ENCODE measurements at places on chromosomes 5 and 9.

GRCh38 chr5:14486996-14487896 lies 94.3 kb upstream of the OTULINL start:
- no peak for DNase-seq

DNA sequence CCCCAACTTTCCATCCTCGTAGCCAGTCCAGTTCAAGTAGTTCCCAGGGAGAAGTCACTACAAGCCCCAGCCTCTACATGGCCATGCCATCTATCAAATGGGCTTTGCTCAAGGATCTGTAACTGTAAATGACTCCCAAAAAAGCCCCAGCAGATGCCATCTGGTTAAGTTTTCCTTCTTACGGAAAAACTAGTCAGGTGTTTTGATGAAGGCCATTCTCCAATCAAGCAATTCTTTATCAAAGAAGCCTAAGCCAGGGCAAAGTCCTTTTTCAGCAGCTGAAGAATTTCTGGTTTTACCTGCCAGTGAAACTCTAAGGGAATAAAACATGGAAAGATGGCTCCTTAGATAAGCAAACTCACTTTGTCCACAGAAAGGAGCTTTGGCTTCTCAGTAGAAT lies 21.9 kb upstream of the ZNF622 start:
- DNase-seq = no peak

DNA sequence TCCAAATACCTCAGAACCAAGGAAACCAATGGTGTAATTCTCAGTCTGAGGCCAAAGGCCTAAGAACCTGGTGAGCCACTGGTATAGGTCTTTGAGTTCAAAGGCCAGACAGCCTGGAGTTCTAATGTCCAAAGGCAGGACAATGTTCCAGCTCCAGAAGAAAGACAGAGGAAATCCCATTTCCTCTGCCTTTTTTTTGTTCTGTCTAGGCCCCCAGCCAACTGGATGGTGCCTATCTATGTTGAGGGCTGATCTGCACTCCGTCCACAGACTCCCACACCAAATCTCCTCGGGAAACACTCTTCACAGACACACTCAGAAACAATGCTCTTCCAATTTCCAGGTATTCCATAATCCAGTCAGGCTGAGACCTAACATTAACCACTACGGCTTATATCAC lies 30.1 kb downstream of the FNIP1 start:
- no peak for DNase-seq

- DNase-seq = no peak
These were observed 19.6 kb downstream of the TCF7 start for GRCh38 chr5:134133995-134134541.

DNA sequence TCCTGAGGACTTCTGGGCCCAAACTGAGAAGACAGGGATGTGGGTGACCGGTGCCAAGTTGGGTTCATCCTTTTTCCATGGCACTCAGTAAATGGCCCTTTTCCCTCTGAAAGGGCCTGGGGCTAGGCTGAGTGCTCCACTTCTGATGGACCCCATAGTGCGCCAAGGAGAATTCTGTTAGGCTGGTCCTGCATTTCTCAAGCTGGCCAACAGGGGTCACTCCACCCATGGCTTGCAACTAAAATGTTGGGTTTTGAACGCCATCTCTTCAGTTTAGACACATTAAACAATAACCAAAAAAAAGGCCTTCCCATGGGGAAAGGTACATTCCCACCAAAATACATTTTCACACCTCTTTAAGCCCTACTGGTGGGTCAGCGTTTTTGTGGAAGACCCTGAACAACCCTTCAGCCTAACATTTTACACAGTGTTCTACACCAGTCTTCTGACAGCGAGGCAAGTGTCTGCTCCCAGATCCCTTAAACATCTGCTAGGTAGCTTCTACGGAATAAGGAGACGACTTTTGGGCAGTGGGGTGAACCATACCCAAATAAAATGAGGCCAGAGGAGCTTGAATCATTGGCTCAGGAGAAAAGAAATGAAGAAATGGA lies 27.3 kb downstream of the CNTFR start:
- peak; percentile 15 for DNase-seq

Data from CD4-positive, alpha-beta T cell treated with Interleukin-6 for 4 hours (primary cell).